ENCODE measurements at places on chromosomes 11 and 22.

GRCh38 chr11:47603295-47603694 lies 9.1 kb upstream of the C1QTNF4 start:
- H3K4me1 ChIP-seq: peaks cover 21% of the 10 kb centered on the region
- no peak for DNase-seq

DNA sequence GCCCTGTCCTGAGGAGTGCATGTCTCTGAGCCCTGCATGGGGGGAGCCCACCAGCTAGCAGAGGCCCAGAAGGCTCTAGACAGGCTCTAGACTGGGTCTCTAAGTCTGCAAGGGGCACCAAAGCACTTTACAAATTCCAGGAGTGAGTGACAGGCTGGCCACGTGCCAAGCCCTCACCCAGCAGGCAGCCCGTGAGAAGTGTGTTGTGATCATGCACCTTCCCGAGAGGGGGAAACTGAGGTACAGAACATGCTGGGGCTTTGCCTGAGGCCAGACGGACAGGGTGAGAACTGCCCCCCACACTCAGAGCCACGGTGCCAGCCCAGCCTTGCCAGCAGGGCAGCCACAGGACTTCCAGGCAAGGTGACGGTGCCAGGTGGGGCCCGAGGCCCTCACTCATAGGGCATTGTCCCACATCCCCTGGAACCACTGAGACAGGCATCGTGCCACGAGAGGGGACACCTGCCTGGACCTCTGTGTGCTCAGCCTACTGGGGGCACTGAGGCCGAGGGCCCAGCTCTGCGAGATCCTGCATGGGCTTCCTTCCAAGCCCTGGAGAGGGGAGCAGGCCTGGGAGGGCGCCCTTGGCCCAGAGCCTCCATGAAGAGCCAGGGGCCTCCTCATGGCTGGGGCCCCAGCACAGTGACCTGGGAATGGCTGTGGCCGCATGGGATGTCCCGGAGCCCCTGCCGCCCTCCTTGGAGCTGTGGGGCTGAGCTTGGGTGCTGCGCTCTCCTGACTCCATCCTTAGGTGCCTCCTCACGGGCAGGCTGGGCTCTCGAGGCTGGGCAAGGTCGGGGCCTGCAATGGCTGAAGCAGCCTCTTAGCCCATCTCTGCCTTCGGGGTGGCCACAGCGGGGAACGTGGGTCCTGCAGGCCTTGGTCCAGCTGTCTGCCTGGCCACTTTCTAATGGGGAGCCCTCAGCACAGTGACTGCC lies 121.5 kb downstream of the KCNQ1OT1 start:
- H3K4me1 ChIP-seq: peaks cover 6% of the 10 kb centered on the region
- H3K27me3 ChIP-seq: no peaks in the 10 kb centered on the region
- peak; percentile 59 for DNase-seq
- H3K4me3 ChIP-seq: no peak overlapping the region

DNA sequence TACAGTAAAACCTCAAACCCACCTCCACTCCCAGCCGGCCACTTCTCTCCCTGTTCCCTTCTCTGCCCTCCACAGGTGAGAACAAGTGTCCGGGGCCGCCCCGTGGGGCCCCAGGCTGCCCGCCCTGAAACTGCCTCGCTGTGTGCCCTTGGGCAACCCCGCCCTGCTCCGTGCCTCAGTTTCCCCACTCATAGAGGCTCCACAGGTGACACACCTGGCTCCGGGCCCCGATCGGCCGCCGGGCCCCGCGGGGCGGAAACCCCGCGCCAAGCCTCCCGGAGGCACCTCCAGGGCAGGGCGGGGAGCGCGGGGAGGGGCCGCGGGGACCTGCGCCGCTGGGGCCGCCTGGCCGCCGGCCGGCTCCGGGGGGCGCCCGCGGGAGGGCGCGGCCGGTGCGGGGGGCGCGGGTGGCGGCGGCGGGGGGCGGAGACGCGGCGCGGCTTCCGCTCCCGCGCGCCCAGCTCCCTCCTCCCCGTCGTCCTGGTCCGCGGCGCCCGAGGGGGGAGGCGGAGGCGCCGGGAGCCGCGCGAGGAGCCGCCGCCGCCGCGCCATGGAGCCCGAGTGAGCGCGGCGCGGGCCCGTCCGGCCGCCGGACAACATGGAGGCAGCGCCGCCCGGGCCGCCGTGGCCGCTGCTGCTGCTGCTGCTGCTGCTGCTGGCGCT lies at the start of gene LRP5:
Gene LRP5 (plus strand): TSS at position 475 of the 663 bp plus-strand sequence. CDS start 124 bp downstream, at position 599.
- H3K27ac ChIP-seq: peak within 1 kb of the TSS; percentile 89
- DNase-seq: no peak
- H3K4me1 ChIP-seq: peaks cover 5% of the 10 kb centered on the region
- H3K36me3 ChIP-seq: no peaks in the 10 kb centered on the region

DNA sequence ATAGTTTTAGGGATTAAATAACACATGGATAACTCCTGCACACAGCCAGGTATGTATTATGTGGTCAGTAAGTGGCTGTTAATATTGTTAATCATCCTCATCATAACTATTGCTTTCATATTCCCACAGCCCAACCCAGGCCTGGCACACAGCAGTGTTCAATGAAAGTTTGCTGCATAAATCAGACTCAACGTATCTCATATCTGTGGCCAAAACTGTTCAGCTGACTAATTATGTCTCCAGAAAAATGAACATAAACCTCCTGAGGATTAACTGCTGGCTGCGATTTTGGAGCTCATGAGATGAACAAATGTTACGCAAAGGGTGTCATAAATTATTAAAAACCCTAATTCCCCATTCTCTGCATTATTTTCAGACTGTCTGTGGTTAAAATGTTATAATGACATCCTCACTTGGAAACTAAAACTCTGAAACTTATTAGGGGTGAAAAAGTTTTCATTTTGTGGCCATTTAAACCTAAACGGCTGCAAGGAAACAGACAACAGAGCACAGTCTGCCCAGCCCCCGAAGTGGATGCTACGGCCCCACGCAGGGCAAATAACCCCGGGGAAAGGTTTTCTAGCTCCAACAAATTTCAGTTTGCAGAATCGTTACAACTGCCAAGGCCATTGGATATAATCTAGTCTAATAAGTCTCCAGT lies 17.3 kb downstream of the ABCC8 start:
- no peak overlapping the region for H3K4me3 ChIP-seq
- no peaks in the 10 kb centered on the region for H3K36me3 ChIP-seq
- peak; percentile 51 for DNase-seq
- no peak overlapping the region for H3K27ac ChIP-seq

GRCh38 chr22:40547729-40548143 lies 88.8 kb downstream of the MRTFA start:
- H3K27me3 ChIP-seq: no peaks in the 10 kb centered on the region
- H3K4me1 ChIP-seq: peaks cover 10% of the 10 kb centered on the region
- H3K27ac ChIP-seq: no peak overlapping the region
- no peak overlapping the region for H3K4me3 ChIP-seq

GRCh38 chr11:106262852-106263251 lies 185.4 kb downstream of the AASDHPPT start:
- H3K4me3 ChIP-seq: no peak overlapping the region
- no peaks in the 10 kb centered on the region for H3K36me3 ChIP-seq
- no peak overlapping the region for H3K27ac ChIP-seq
- no peaks in the 10 kb centered on the region for H3K27me3 ChIP-seq
- no peaks in the 10 kb centered on the region for H3K4me1 ChIP-seq

DNA sequence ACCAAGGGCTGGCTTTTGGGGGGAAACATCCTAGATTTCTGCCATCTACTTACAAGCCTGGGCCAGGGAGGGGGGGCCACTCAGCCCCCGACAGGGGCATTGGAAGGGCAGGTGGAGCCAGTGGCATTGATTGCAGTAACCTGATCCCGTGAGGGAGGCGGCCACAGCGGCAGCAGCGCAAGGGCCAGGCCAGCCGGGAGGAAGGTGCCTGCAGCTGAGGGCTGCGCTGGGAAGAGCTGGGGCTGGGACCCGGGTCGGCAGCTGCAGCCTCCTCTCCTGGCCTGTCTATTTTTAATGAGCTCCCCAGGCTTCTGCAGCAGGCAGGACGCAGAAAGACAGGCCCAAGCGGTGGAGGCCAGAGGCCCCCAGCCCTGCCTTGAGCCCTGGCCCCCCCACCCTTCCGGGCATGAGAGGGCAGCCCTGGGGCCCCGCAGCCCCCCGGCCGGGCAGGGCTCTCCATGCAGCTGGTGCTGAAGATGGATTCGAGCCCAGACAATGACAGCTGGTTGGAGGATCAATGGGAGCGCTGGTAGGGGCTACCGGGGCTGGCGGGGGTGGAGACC lies 10.6 kb downstream of the FREY1 start:
- no peak for DNase-seq
- no peak overlapping the region for H3K4me3 ChIP-seq
- peaks cover 23% of the 10 kb centered on the region for H3K27me3 ChIP-seq
- no peaks in the 10 kb centered on the region for H3K36me3 ChIP-seq

DNA sequence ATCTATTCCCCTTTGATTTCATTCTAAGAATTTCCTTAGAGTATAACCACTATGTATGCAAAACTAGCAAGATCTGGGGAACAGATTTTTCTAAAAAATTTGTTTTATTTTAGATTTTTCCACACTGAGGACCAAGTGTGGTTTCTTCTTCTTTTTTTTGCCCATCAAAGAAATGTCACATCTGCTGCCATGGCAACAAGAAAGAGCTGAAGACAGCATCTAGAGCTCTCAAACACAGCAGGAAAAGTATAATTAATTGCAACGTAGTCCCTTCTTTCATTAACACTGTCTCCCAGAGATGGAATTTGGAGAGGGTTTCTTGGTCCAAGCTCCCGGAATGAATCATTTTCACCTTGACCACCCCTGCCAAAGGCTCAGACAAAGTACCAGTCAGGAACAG lies 256.7 kb upstream of the CCDC90B start:
- H3K4me3 ChIP-seq: no peak overlapping the region
- no peak for DNase-seq
- no peak overlapping the region for H3K27ac ChIP-seq

GRCh38 chr11:59865031-59865430 lies 1.3 kb downstream of the TCN1 start:
- no peak for DNase-seq
- no peaks in the 10 kb centered on the region for H3K4me1 ChIP-seq
- H3K27ac ChIP-seq: no peak overlapping the region
- H3K27me3 ChIP-seq: no peaks in the 10 kb centered on the region
- no peaks in the 10 kb centered on the region for H3K36me3 ChIP-seq
- no peak overlapping the region for H3K4me3 ChIP-seq

DNA sequence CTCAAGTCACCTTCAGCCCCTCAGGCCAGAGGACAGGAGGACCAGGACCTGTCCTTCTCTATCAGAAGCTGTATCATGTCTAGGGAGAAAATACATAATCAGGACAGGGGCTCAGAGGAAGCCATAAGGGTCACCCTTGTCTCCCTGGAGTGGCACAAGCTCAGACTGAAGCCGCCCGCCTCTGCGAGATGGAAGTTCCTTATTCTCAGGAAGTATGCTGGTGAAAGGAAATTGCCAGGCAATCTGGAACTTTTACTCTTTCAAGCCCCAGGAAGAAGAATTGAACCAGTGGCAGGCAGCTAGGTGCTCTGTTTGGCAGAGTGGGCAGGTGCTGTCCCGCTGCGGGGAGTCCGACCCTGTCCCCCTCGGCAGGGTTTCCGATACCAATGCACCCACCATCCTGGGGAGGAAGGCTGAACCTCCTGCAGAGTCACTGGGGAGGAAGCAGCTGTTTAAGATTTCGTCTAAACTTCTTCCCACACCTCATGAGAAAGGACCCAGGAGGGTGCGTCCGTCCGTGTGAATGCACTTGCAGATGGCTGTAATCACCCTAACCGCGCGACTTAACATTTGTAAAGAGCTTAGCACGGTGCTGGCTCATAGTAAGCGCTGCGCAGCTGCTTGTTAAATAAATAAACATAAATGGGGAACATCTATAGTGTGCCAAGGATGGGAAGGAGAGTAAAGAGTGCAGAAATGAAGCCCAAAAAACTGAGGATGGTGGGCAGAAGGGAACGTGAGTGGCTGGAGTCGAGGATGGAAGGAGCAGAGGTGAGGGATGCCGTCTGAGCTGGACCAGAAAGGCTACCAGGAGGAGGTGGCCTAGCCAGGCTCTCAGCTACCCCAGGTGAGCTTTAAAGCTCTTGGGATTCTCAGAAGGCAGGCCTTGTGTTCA lies 5.0 kb upstream of the ANO1 start:
- no peak for DNase-seq
- H3K36me3 ChIP-seq: no peaks in the 10 kb centered on the region
- H3K4me1 ChIP-seq: peaks cover 3% of the 10 kb centered on the region

GRCh38 chr11:105829084-105829483 lies 193.0 kb downstream of the MSANTD4 start:
- H3K27ac ChIP-seq: no peak overlapping the region
- no peak for DNase-seq
- no peaks in the 10 kb centered on the region for H3K36me3 ChIP-seq
- no peak overlapping the region for H3K4me3 ChIP-seq

- H3K27ac ChIP-seq: no peak overlapping the region
- H3K4me1 ChIP-seq: peaks cover 8% of the 10 kb centered on the region
- no peaks in the 10 kb centered on the region for H3K27me3 ChIP-seq
- H3K36me3 ChIP-seq: peaks cover 5% of the 10 kb centered on the region
Observed at GRCh38 chr11:11345099-11345498, 8.0 kb downstream of the CSNK2A3 start.

DNA sequence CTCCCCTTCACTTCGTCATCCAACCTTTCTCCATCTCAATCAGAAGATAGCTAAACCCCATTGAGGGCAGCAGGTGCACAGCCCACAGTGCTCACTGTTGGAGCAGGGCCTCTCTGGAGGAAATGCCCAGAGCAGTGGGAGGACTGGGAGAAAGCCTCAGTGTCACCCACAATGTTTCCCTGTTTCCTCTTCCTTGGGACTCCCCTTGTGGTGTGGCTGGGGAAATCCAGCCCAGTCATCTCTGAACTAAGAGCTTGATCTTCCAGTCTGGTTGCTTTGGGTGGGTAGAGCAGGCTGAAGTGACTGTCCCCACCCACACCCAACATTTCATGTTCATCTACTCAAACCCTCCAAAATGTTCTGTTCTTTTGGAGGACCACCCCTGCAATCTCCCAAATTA lies 29.8 kb upstream of the EED start:
- H3K36me3 ChIP-seq: no peaks in the 10 kb centered on the region
- no peaks in the 10 kb centered on the region for H3K27me3 ChIP-seq
- H3K27ac ChIP-seq: no peak overlapping the region
- no peak for DNase-seq
- peaks cover 14% of the 10 kb centered on the region for H3K4me1 ChIP-seq
- H3K4me3 ChIP-seq: no peak overlapping the region

- peaks cover 18% of the 10 kb centered on the region for H3K36me3 ChIP-seq
- no peak overlapping the region for H3K4me3 ChIP-seq
- H3K4me1 ChIP-seq: peaks cover 13% of the 10 kb centered on the region
Observed at GRCh38 chr11:74819400-74819799, 70.8 kb downstream of the RNF169 start.

DNA sequence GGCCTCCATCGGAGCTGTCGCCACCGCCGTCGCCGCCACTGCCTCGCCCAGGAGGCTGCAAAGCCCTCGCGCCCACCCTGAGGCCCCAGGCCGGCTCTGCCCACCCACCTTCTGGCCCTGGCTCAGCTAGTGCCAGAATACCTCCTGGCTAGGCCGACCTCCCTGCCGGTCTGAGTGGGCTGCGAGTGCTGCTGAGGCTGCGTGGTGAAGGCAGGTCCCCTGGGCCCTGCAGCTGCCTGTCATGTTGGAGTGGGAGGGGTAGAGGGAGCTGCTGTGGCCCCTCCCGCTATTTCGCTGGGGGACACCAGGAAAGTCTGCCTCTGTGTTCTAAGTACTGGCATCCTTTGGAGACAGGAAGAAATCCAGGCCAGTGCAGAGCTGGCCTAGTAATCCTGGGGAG lies 34.2 kb downstream of the LRRC10B start:
- H3K4me3 ChIP-seq: no peak overlapping the region
- peaks cover 74% of the 10 kb centered on the region for H3K27me3 ChIP-seq
- no peaks in the 10 kb centered on the region for H3K36me3 ChIP-seq
- H3K27ac ChIP-seq: no peak overlapping the region
- no peak for DNase-seq
- no peaks in the 10 kb centered on the region for H3K4me1 ChIP-seq

GRCh38 chr11:68632802-68633201 lies 51.5 kb upstream of the GAL start:
- no peak for DNase-seq
- H3K4me1 ChIP-seq: no peaks in the 10 kb centered on the region
- no peak overlapping the region for H3K4me3 ChIP-seq
- H3K27me3 ChIP-seq: no peaks in the 10 kb centered on the region
